Left cardiac atrium (tissue), 4 donors: ENCODE measurements at places on chromosomes 5 and 9. TPM values are rescaled to one million over a fixed set of nuclear protein-coding genes. Genes with fewer than 3 reads are reported as not detected.

- DNase-seq: no peak
These were observed 73.0 kb downstream of the GADD45G start for GRCh38 chr9:89677702-89678395.

- no peak for DNase-seq
These were observed 1.8 kb downstream of the HSPB3 start for GRCh38 chr5:54457094-54457862.

BTNL9 gene
- 34.1 TPM for total RNA-seq

DNA sequence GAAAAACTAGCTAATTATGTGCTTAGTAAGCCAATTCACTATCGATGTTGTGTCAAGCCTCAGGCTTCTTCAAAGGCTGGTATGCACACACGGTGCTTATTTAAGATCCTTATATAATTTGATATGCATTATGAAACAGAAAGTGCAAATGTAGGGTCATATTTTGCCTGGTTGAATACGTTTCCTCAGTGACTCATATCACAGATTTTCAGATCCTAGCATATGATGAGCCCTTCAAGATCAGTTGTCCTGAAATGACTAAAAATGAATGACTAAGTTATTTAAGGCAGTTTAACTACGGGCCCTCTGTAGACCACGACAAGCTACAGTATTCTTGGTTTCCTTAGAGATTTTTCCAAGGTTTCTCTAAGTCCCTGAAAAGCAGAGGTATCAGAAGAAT lies 778.3 kb downstream of the PRELID2 start:
- no peak for DNase-seq

- no peak for DNase-seq
These were observed 514.2 kb downstream of the BNC2 start for GRCh38 chr9:16356196-16356765.

LPAR1 gene
- 27.3 TPM for total RNA-seq

DNA sequence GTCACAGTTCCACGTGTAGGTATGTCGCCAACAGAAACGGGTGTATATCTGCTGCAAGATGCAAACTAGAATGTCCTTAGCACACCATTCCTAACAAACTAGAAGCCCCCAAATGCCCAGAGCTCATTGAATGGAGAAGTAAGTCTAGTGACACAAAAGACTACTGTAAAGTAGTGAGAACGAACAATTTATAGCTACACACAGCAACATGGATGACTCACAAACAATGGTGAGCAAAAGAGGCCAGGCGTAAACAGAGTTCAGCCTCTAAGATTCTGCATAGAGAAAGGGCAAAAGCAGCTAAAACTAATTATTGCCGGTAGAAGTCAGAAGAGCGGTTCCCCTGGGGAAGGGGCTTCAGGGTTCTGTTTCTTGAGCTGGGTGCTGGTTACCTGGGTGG lies 74.7 kb downstream of the AMBP start:
- no peak for DNase-seq

DNA sequence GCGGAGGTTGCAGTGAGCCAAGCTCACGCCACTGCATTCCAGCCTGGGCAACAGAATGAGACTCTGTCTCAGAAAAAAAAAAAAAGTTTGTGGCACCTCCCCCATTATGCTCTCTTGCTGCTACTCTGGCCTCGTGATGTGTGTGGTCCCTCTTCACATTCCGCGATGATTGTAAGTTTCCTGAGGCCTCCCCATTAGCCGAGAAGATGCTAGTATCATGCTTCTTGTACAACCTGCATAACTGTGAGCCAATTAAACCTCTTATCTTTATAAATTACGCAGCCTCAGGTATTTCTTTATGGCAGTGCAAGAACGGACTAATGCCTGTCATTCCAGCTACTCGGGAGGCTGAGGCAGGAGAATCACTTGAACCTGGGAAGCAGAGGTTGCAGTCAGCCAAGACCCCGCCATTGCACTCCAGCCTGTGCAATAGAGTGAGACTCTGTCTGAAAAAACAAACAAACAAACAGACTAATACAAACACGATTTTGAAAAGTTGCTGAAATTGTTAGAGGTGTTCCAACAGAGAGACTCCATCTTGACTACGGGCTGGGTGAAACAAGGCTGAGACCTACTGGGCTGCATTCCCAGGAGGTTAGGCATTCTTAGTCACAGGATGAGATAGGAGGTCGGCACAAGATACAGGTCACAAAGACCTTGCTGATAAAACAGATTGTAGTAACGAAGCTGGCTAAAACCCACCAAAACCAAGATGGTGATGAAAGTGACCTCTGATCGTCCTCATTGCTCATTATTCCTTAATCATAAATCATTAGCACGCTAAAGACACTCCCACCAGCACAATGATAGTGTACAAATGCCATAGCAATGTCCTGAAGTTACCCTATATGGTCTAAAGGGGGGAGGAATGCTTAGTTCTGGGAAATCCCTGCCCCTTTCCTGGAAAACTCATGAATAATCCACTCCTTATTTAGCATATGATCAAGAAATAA lies 8.3 kb upstream of the AFF4 start:
- no peak for DNase-seq

DNA sequence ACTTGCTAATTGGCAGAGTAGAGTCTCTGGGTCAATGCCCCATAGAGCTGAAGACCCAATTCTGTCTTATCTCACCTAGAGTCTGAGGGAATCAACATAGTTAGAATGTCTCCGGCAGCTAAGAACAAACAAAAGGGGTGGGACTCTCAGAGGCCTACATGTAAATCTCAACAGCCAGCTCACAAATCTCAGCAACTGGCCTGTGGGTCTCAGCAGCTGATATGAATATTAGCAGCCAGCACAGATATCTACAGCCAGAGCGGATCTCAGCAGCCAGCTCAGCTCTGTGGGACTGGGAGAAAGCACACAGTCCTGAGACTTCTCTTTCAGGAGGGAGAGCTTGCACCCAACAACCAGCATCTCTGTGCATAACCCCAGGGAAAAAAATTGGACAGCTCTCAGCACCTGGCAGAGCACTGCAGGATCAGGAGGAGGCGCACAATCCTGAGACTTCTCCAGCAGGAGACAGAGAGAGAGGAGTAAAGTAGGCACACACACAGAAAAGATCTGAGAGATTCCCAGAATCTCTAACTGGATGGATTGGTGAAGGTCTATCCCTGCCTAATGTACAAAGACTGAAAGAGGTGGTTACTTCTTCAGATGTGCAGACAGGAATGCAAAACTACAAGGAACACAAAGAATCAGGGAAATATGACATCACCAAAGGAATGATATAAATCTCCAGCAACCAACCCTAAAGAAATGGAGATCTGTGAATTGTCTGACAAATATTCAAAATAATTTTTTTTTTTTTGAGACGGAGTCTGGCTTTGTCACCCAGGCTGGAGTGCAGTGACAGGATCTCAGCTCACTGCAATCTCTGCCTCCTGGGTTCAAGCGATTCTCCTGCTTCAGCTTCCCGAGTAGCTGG lies 29.2 kb downstream of the KLF4 start:
- no peak for DNase-seq

NR4A3 gene
- total RNA-seq: 38.6 TPM

DNA sequence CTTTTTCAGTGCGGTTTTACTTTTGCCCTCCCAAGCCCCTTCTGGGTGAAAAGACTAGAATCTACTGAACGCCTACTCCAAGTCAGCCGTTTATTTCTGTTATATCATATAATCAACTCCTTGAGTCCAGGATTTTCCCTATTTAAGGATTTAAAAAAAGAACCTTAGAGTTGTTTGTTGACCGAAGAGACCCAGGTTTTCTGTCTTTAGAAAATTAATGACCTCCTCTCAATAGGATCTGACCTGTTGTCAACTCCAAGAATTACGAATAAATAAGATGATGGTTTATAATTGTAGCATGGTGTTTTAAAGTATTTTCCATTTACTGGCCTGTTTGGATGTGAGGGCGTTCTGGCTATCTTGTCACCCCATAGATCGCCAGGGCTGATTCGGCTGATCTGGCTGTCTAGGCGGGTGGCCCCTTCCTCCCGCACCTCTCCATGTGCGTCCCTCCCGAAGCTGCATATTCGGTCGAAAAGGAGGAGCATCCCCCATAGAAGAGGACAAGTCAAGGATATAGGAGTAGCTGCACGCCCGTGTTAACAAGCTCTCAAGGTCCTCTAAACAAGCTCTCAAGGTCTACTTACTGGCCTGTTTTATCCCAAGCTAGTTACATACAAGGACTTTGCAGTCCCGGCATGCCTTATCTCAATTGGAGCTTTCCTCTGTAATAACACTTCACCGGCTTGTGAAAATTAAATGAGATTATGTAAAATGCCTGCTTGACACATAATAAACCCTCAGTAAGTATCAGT lies 1.1 kb upstream of the UBAP2 start:
- DNase-seq: no peak

- no peak for DNase-seq
These were observed 482.7 kb downstream of the RAB3C start for GRCh38 chr5:59065554-59065953.

C5orf63 gene
- total RNA-seq: 7.8 TPM

DNA sequence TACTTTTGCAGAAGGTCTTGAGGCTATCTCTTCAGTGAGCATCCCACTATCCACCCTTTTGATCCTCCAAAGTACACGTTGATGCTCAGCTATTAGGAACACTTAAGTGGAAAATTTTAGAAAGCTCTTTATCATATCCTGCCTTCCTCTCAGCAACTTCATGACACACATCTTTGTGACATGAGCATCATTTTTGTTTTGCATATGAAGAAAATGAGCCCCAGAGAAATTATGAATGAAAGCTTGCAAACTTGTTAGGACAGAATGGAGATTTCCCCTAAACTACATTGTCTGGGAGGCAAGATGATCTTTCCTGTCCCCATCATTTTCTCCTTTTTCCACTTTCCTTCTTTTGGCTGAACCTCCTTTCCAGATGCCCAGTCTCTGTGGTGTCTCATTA lies 239.4 kb upstream of the PIK3R1 start:
- no peak for DNase-seq

- no peak for DNase-seq
These were observed 1.2 kb upstream of the RABGAP1 start for GRCh38 chr9:122939601-122940000.

COL27A1 gene
- 9.2 TPM for total RNA-seq

GLRA1 gene
- total RNA-seq: not detected

DNA sequence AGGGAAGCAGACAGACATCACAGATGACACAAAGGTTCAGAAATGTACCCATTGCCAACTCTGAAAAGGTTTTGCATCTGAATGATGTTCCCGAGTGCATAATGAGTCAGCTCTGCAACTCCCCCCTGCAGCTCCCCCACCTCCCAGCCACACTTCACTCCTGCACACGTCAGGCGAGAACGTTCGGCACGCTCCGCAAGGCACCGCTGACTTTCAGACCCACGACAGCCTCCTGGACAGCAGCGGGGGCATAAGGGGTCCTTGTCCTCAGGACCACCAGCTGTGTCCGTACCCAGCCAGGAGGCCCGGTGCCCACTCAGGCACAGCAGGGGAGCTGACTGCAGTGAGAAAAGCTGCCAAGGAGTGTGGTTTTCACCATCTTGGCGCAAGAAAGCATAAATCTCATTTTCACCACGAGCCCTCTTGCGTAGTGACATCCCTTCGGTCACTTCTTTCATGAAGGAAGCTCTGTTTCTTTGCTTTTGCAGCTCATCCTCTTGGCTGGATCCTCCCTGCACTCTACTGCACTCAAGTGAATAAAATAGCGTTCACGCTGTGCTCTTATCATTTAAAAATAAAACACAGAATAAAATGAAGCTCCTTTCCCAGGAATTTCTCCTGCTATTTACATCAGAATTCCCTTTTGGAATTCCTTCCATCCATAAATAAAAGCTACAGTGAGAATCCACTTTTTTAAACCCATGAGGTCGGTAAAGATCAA lies 9.9 kb downstream of the GFPT2 start:
- peak; percentile 33 for DNase-seq

DNA sequence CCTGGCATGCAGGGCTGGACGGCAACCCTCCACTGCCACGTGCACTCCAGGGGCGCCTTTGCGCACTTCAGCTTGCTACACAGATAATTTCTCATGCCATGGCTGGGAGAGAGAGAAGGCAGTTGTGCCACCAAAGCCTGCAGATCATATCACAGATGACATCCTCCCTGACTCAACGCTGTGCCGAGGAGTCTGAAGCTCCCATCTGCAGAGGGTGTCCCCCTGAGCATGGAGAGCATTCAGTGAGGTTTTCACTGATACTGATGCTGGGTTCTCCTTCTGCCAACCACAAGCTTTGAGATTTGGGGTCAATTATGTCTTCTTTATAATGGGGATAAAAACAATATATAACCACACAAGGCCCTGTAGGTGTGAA lies 607.4 kb upstream of the ADAMTS16 start:
- no peak for DNase-seq

DNA sequence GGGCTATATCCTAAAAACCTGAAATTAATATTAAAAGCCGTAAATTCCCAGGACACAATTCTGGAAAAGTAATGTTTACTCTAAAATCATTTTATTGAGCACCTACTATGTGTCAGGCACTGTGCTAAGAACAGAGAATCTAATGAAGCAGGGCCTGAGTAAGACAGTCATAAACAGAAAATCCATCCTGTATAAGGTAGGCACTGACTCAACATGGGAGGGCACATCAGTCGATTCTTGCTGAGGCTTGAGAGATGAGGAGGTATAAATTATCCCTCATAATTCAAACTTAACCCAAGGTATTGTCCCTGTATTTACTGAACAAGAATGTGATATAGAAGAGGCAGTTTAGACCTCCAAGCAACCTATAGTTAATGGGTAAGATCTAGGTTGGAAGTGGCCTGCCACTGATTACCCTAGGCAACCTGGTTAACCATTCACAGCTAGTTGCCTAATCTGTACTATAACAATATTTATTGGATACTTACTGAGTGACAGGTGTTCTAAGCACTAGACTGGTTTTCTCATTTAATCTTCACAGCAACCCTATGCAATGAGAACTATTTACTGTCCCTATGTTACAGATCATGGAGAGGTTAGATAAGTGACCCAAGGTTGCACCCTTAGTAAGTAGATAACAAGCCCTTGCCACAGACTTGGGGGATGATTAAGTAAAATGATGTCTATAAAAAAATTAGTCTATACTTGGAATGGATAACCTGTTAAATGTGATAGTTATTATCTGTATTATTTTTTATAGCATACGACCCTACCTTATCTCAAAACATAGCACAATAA lies 317.7 kb downstream of the PDE4D start:
- no peak for DNase-seq

FRMPD1 gene
- 0.21 TPM for total RNA-seq

GRCh38 chr5:176184608-176185132 lies 53.6 kb upstream of the SIMC1 start:
- no peak for DNase-seq

- no peak for DNase-seq
These were observed 18.3 kb upstream of the FUBP3 start for GRCh38 chr9:130561056-130561455.

CDC37L1 gene
- total RNA-seq: 41.6 TPM
